ENCODE measurements at places on chromosomes 16 and 17.
A peak's percentile ranks its signal among the peaks of the same experiment; 100 is the strongest.

DNA sequence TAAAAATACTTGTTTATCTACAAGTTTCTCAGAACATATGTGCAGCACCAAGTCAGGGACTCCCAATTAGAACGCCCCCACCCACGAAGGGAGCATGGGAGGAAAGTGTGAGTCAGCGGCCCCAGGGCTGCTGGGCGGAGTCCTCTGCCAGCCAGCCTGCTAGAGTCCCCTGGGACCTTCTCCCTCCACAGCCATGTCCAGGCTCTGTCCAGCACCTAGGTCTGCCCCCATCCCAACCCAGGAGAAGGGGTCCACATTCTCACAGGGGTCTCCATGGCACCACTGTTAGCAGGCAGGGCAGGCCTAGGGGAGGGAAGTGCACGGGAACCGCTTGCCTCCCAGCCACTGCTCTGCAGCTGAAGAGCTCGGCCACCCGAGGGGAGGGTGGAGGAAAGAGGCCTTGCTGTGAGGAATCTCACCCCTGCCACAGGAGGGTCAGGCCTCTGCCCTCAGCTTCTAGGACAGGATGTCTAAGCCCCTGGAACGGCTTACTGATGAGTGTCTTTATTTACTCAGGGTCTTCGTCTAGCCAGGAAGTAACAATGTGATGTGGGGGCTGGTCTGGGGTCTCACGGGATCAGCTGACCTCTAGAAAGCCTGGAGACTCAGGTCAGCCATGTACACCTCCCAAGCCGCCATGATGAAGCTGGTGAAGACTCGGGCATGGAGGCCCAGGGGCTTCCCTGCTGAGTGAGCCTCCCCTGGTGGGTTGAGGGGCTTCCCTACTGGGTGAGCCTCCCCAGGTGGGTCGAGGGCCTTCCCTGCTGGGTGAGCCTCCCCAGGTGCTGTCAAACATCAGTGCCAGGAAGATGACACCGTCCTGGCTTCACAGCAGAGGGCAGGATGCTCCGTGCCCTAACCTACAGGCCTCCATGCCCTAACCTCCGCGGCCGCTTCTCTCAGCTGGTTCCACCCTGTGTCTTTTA is 190.3 kb downstream of the RBFOX3 start:
- peak; percentile 49 for ATAC-seq

DNA sequence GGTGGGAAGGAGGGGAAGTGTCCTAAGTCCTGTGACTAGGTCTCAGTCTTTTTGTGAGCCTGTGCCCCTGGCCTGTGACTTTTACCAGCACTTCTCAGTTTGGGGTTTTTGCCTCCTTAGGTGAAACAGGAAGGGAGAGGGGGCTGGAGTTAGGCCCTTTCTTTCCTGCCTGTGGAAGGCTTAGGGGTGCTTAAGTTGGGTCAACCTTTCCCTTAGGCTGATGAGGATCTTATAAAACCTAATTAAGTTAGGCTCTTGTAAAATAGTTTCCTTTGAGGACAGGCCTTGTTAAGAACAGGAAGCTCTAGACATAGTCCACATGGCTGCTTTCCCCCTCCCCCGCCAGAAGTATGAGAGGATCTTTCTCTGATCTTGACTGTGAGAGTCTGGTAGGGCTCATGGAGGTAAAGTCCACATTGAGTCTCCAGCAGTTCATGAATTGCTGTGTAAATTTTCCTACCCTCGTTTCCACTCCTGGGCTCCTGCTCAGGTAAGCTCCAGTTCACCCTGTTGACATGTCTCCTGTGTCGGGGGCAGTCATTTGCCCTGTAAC is 17.0 kb upstream of the DNASE1 start:
- peak; percentile 71 for ATAC-seq

DNA sequence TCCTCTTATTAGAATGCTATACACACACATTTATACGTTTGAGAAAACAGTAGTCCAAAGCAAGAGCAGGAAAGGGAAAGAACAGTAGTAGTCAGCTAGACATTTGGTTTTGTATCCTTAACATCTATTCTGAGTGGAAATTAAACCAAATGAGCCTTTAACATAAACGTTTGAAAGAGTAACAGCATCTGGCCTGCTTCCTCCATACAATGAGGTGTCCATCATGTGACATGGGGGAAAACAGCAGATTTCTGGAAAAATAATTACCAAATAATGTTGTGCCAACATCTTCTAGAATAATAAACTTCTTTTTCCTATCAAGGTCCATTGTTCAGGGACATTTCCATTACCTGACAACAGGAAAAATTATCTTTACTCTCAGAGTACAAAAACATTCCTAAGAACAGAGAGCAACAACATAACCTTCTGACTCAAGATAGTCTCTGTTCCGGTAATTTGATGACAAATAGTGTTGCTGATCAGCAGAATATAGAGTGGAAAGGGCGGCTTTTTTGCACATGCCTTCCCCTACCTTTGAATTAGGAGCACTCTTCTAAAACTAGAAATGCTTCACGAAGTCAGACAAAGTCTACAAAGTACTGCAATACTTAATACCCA is 20.2 kb downstream of the CYTH1 start:
- peak; percentile 33 for ATAC-seq

DNA sequence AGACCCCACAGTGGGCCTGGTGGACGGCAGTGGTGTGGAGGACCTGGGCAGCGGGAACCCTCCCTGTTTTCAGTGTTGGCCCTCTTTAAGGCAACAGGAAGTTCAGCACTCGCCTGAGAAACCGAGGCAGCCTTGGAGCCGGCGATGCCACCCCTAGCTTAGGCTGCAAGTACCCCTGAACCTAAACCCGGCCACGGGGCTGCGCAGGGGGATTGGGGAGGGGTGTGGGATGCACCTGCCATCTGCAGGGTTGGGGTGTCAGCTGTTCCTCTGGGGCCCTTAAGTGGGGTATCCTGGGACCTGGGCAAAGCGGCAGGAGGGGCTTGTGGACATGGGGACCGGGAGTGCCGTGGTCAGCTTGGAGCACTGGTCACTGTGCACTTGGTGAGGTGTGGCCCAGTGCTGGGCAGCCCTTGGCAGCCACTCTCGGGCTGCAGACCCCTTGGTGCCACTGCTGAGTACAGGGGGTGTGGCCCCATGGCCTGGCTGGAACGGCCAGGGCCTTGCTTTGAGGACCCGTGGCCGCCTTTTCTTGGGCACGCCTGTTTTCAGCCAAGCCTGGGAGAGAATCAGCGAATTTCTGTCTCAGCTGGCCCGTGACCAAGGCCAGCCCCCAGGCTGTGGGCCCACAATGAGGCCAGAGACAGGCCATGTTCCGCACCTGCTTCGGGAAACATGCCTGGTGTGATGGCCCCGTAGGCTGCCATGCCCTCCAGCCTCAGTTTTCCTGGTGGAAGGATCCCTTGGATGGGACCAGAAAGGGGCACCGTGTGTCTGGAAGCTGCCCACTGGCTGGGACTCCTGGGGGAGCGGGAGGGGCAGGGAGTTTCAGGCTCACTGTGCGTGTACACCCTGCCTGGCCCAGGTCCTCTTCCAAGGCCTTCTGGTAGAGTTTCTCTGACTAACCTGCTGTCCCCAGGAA is 4.1 kb upstream of the SLC25A10 start:
- no peak for ATAC-seq

- ATAC-seq, result no peak
Observed at GRCh38 chr17:37518826-37519225, 29.1 kb downstream of the DUSP14 start.

DNA sequence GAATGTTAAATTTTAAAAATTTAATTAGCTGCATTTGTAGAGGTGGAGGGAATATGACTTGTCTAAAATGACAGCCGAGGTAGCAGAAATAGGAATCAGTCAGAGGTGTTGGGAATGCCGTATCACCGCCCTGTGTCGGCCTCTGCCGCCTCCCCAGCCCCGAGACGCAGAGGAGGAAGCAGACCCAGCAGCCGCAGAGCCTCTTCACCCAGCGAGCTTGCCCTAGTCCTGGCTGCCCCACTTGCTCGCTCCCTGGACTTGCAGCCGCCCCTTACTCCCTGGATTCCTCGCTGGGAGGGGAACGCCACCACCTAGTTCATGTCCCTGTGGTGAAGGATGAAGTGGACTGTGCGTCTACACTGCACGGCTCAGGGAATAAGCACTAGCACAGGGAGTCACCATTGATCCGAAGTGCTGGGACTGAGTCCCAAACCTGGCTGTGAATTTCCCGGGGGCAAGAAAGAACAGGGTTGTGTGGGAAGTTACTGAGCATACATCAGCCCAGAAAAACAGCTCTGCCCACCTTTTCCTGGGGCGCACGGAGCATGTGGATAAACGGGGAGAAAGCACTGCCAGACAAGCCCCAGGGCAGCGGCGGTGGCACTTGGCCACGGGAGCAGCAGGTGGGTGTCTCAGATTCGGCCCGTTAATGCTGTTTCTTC is 76.8 kb downstream of the RPTOR start:
- ATAC-seq, result no peak

- ATAC-seq, result no peak
Observed at GRCh38 chr17:41547378-41547841, 19.3 kb upstream of the KRT19 start.

- no peak for ATAC-seq
Observed at GRCh38 chr17:77074681-77075080, 66.1 kb upstream of the SEC14L1 start.
